ENCODE measurements at places on chromosomes 2 and 18.

GRCh38 chr2:148534416-148535204 lies 109.9 kb upstream of the EPC2 start:
- DNase-seq = no peak

- DNase-seq = no peak
These were observed 82.0 kb downstream of the NRP2 start for GRCh38 chr2:205764270-205764746.

GRCh38 chr18:48790869-48791635 lies 159.7 kb downstream of the SMAD7 start:
- DNase-seq = no peak

DNA sequence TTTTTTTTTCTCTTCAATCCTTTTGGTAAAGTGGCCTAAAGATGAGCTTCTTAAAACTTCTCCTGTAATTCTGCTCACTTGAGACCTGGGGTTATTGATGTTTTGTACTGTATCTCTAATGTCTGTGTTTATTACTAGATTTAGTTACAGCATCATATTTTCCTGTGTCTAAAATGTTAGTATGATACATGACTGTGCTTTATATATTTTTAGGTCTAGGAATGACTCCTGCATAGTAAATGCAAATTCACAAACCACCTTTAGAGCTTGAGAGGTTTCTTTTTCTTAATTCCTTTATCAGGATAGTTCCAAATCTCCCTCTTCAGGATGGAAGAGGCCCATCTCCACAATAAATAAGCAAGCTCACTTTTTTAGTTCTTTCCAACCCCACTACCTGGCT lies 197.6 kb downstream of the SETBP1 start:
- no peak for DNase-seq

DNA sequence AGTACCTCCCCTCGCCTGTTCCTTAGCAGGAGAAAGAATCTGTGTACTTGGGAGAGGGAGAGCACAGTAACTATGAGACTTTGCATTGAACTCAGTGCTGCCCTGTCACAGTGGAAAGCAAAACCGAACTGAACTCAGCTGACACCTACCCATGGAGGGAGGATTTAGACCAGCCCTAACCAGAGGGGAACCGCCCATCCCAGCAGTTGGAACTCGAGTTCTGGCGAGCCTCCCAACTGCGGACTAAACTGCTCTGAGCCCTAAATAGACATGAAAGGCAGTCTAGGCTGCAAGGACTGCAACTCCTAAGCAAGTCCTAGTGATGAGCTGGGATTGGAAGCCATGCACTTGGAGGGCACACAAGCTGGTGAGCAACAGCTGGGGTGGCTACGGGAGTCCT lies 110.4 kb downstream of the GRB14 start:
- DNase-seq = no peak

DNA sequence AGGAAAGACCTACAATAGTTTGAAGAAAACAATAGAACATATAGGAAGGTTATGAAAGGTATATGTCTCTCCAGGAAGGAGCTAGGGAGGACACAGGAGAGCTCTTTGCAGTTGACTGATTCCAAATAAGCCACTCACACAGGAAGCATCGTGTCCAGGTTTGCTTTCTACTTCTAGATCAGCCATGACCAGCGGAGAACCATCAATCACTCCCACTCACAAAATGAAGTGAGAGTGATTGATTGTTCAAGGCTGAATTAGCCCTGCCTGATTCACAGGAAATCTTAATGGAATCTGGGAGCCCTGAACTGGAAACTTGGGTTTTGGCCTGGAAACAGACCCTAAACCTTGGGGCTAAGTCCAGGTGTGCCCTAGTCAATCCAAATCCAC lies 1292.2 kb upstream of the ZEB2 start:
- DNase-seq = no peak

DNA sequence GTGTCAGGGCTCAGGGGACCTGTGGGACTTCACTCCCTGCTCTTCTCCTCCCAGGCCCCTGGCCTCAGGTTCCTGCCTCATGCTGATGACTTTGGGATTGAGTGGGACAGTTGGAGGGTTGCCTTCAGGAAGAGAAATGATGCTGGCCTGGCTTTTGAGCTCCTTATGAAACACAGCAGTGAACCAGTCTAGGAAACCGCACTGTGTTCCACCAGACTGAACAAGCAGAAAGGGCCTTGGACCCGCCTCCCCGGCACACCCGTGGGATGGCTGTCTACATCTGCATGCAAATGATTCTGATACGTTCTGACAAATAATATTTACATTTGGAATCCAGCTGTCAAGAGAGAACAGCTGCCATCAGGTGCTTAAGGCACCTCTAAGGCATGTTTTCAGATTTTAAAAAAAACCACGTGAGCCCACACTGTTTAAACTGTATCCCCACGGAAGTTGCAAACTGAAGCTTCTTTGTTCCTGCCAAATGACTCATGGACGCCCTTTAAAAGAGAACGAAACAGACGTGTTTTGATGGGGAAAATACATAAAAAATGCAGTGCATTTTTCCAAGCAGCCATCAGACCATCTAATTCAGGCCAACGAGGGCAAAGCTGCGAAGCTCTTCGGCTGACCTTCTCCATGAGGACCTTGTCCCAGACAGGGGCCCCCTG lies 27.6 kb upstream of the ASAP2 start:
- DNase-seq = peak; percentile 89

DNA sequence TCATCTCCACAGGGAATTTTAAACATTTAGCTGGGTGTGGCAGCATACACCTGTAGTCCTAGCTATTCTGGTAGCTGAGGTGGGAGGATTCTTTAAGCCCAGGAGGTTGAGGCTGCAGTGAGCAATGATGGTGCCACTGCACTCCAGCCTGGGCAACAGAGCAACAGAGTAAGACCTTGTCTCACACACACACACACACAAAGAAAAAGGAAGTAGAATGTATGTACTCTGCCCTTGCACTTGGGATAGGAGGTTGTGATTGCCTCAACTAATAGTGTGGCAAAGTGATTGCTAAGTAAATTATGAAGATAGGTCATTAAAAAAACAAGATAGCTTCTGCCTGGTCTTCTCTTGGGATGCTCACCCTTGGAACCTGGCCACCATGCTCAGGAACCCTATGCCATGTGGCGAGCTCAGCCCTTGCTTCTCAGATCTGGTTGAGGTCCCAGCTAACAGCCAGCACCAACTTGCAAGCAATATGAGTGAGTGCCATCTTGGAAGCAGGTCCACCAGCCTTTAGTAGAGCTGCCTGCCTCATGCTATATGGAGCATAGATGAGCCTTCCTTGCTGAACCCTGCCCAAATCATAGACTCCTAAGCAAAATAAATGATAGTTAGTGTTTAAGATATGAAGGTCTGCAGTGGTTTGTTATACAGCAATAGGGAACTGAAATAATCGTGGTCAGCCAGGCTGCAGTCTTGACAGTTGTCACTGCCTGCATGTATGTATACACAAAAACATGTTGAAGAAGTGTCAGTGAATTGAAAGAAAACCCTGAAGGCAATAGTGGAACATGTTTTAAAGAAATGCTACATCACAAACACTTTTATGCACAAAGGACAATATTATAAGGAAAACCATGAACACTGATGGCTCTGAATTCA lies 30.1 kb upstream of the PNO1 start:
- no peak for DNase-seq

DNA sequence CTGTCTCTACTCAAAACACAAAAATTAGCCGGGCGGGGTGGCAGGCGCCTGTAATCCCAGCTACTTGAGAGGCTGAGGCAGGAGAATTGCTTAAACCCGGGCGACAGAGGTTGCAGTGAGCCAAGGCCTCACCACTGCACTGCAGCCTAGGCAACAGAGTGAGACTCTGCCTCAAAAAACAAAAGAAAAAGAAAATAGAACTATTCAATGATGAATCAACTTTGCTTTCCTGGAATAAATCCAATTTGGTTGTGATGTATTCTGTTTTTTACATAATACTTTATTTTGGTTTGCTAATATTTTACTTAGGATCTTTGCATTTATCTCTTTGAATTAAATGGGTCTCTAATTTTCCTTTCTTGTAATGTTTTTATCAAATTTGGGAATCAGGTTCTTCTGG lies 86.3 kb upstream of the MBOAT2 start:
- no peak for DNase-seq

DNA sequence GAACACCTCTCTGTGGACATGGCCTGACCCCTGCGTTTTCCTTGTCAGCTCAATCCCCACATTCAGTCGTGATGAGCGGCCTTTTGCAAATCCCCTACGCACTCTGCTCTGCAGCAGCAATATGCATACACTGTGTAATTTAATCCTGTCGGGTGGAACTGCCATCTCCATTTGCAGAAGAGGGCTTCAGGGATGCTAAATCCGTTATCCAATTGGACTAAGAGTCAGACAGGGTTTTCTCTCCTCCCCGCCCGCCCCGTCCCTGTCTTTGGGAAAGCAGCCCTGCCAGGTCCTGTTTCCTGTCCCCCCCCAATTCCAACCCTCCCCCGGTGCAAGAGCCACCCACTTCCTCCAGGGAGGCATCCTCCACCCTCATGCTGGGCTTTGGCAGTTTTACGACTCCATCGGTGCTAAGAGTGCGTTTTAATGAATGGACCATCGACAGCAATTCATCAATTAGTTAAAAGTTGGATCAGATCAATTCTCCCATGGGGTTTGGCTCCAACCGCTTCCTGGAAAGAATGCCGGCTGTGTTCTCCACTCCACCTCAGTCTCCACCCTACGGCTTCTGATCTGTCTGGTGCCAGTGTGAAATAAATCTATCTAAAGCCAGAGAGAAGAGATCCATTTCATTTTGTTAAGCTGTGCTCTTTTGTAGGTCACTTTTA lies 53.5 kb upstream of the ASAP2 start:
- no peak for DNase-seq

DNA sequence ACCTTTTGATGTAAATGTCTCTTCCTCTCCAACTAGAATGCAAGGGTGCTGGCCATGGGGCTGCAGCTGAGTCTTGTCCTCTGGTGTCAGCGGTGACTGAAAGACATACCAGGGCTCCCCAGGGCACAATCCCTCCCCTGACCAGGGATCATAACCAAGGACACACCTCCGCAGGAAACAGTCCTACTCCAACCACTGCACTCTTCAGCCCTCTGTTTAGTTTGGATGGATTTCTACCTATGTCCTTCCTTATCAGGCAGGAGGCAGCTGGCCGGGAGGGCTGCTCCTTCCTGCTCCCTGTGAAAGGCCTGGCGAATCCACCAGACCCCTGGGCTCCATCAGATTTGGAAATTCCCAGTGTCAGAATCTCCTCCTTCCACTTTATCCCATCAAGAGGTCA lies 185.2 kb upstream of the ID2 start:
- DNase-seq = no peak

GRCh38 chr2:83827618-83828017 lies 631.5 kb downstream of the SUCLG1 start:
- no peak for DNase-seq

DNA sequence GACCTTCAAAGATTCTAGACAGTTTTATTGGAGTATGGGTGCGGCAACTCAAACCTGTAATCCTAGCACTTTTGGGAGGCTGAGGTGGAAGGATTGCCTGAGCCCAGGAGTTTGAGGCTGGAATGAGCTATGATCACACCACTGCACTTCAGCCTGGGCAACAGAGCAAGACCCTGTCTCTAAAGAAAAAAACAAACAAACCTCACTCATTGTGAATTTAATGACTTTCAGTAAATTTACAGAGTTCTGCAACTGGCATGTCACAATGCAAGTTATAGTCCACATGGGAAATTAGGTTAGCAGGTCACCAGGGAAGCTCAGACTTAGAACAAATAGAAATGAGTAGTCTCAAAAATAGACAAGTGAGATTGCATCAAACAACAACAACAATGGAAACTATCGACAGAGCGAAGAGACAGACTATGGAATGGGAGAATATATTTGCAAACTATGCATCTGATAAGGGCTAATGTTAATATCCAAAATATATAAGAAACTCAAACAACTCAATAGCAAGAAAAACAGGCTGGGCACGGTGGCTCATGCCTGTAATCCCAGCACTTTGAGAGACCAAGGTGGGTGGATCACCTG lies 6.7 kb upstream of the NRBP1 start:
- DNase-seq = no peak

- DNase-seq = no peak
These were observed 178.0 kb downstream of the HDAC4 start for GRCh38 chr2:239222706-239223309.

DNA sequence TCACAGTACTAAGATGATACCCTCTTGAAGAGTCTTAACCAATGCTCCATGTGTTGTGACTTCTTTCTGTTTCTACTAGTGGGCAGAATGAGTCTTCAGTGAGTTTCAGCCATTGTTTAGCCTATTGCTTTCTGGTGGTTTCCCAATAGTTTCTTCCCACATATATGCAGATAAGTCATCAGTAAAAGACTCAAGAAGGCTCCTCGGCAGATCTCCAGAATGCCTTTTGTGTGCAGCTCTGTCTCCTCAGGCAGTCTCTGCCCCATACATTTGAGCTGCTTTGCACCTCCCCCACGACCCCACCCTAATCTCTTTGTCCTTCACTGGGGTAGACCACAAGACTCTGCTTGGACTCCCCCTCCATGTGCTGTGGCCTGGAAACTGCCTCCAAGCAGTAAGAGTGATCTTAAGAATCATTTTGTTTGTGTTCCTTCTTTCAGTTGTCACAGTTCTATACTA lies 71.6 kb upstream of the CHRNA1 start:
- peak; percentile 96 for DNase-seq

- no peak for DNase-seq
These were observed 42.7 kb upstream of the ATP9B start for GRCh38 chr18:79026491-79026890.

- DNase-seq = no peak
These were observed 156.1 kb downstream of the MYO1B start for GRCh38 chr2:191401287-191401686.

DNA sequence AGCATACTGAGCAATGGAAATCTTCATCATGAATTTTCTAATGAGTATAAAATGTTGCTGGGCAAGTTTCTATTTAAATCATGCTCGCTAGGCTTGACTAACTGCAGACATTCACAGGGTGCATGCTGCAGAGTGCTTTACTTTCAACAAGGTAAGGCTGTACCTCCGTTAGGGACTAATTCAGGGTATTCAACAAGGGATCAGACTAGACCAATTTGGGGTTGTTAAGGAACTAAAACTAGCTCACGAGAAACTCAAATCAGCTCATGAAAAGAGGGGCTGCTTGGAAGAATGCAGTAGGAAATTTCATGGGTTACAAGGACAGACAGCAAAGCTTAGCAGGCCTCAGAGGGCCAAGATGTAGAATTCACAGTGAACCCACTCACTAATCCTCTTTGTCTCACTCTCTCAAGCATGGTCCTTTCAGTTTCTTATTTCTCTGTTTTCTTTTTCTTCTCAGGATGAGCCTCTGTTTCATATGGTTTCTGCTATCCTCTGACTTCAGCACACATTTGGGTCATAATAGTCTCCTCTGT lies 2.2 kb downstream of the MYO3B start:
- no peak for DNase-seq

GRCh38 chr2:215572341-215572848 lies 136.5 kb upstream of the FN1 start:
- DNase-seq = no peak

- DNase-seq = no peak
These were observed 18.2 kb downstream of the IFIH1 start for GRCh38 chr2:162300266-162300665.

DNA sequence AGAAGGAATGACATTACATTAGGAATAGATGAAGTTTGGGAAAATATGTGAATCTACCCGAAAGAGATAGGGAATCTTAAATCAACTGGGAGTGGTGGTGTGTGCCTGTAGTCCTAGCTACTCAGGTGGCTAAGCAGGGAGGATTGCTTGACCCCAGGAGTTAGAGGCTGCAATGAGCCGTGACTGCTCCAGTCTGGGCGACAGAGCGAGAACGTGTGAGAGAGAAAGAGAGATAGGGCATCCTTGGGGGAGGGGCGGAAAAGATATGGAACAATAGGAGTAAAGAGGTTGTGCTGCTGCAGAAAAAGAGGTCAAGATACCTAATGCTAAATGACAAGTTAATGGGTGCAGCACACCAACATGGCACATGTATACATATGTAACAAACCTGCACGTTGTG lies 47.1 kb upstream of the ADAM23 start:
- DNase-seq = no peak
